CD4-positive, alpha-beta T cell treated with Interleukin-15 for 4 hours (primary cell): ENCODE measurements at places on chromosomes 4 and X.

- DNase-seq, result no peak
These were observed 62.3 kb downstream of the TMA16 start for GRCh38 chr4:163556650-163557391.

DNA sequence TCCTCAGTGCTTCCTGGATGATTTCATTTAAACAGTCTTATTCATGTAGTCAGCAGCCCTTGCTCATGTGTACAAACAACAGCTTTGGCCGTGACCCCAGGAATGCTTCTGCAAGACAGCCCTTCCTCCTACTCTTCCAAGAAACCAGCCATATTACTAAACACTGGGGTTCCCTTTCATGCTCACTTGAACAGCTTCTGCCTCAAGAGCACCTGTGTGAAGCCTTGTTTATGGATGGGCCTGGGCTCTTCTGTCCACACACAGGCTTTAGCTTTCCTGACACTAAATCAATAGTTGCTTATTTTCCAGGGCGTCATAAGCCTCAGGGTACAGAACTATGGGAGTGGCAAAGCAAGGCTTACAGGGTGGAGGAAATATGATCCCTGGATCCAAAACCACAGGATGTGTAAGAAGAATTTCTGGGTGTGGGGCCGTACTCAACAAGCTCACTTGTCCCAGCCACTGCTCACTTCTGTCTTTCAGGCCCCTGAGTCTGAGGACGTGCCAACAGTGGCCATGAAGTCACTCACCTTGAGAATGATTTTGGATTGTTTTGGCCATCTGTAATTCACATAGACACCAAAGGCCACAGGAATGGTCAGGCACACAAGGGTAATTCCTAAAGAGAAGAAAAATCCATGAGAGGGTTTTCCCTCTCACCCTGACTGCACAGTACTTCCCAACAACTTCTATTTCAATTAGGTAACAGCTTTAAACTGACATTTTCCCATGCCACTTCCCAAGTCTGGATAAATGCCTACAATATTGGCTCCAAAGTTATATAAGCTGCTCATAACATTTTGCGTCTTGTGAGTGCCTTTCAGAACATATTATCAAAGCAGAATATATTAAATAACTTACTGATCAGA is 17.7 kb downstream of the SLC10A6 start:
- no peak for DNase-seq

- DNase-seq, result no peak
These were observed 35.9 kb downstream of the STK26 start for GRCh38 chrX:132058975-132059374.

DNA sequence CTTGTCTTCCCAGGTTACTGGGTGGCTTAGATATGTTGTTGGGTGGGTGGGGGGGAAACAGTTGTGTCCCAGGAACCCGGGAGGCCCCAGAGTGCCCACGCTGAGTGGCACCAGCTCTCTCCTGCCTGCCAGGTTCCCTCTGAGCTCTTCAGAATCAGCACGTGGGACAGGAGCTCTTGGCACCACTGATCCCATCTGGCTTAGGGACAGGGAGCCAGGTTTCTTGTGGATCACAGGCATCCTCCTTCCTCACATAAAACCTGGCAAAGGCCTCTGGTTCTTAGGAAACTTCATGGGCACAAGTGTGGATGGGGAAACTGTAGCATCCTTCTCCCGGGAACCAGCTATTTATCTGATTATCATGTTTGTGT is 3.4 kb downstream of the GPR78 start:
- DNase-seq, result no peak

GRCh38 chrX:134883137-134883700 is 107.6 kb upstream of the SMIM10 start:
- DNase-seq, result no peak

DNA sequence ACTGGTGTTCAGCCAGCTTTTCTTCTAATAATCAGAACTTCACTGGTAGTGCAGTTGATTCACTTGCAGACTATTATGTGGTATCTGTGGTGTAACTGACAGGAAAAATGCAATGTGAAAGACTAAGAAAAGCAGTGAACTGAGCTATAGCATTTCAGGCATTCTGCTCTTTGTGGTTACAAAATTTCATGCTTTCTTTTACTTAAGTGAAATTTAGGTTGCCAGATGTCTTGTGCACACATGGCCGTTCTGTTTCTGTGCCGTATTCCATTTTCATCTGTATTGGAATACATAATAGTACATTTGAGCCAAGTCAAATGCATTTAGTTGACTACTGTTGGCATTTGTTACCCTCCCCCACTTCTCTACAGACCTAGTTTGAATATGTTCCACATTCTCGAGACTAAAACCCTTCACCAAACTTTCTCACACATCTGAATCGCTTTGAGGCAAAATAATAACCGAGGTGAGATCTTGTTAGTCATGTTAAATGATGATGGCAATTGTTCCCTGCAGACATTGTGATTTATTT is 8.2 kb downstream of the RTL3 start:
- peak; percentile 17 for DNase-seq

DNA sequence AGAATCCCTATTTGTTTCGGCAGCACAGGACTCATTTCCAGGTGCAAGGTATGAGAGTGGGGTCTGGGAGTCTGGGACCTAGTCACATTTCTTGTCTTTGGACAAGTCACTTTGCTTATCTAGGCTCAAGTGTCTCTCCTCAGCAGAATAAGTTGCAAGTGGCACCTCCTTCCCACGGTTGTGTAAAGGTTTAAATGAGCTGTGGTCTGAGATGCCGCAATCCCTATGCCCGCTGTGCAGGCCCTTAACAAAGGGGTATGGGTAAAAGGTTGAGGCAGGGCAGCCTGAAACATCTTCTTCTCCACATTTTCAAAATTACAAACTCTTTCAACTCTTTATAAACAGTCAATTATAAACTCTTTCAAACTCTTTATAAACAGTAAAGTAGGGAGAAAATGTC is 93.7 kb downstream of the RTL5 start:
- DNase-seq, result no peak

- DNase-seq, result no peak
These were observed 26.4 kb upstream of the CLCN4 start for GRCh38 chrX:10130354-10130753.

GRCh38 chr4:21765810-21766407 is 182.7 kb downstream of the KCNIP4 start:
- DNase-seq, result peak; percentile 18

DNA sequence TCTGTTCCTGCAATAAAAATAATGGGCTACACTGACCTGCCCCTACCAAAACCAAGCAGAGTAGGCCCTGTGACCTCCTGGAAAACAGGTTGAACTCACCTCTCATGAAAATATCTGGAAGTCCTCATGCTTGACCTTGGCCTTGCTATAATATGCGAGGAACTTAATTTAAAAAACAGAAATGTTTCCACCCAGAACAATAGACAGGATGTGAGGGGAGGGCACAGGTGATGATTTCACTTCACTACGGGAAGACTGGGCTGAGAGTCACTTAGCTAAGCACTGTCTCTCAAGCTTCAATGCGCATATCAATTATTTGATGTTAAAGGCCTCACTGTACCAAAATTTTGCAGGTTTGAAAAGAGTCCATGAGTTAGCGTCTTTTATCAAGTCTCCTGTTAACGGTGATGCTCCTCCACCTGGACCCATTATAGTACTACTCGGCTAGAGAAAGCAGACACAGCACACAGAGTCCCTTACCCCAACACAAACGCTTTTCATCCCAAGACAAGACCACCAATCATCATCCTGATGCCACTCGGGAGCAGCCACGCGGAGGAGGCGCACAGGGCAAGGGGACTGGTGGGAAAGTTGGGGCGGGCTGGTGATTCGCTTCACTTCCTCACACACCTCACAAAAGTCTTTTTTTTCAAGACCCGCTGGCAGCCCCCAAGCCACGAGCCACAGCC is 25.9 kb downstream of the ZNF721 start:
- DNase-seq, result peak; percentile 1

GRCh38 chr4:87857789-87858188 is 25.0 kb downstream of the MEPE start:
- DNase-seq, result no peak

DNA sequence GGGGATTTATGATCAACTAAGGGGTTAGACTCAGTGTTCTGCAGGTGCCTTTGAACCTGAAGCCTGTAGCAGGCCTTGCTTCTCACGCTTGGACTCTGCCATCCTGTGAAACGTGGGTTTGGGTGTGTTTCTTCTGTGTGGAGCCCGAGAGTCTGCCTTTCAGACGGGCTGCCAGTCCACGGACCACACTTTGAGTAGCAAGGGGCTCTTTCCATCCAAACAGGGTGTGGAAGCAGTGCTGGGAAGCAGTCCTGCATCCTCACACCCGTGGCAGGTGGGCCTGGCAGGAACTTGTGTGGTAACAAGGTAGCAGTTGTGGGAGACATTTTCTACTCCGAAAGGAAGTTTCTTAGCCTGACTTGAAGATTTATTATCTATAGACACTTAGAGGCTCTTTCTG is 22.7 kb downstream of the RGS12 start:
- DNase-seq, result no peak

- DNase-seq, result no peak
These were observed 679.4 kb downstream of the PDHA2 start for GRCh38 chr4:96519291-96519690.

DNA sequence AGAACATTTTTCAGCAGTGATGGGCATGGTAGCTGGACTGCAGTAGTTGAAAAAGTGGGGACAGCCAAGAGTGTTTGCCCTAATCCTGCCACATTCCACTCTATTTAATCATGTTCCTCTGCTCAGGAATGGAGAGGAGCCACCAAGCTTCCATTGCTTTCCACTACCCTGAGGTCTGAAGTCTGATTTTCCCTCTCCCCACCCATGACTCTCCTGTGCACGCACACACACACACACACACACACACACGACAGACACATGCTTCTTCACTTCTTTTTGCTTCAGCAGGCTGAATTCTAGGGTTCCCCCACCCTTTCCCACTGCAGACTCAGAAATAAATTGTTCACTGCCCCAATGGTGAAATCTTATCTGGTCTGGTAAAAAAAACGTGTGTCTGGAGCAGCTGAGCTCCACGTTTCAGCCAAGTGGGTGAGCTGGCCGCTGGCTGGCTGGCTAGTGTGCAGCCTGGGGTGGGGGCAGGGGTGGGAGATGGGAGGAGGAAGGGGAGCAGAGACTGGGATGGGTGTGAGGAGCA is 142.7 kb upstream of the NALF2 start:
- no peak for DNase-seq

- no peak for DNase-seq
These were observed 52.3 kb downstream of the PALLD start for GRCh38 chr4:168549143-168549542.

DNA sequence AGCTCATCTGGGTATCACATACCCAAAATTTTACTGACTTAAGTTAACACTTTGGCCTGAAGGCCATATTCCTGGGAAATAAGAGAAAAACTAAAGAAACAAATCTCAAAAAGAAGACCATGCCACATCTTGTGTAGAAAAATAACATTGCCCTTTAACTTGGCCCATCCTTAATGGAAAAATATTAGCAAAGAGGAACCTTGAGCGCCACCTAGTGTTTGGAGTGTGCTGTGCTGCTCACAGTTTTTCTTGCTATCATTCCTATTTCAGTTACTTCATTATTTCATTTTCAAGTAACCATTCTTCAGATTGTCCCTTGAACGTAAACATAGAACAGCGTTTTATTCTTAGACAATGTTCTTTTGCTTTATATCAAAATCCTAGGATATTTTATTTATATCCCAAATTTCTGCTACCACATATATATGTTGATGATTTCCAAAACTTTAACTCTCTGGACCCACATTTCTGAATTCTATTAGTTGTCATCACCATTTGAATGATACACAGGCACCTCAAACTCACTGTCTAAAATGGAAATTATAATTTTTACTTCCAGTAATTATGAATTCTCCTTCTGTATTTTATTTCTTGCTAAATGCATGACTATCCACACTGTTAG is 999.0 kb upstream of the ADGRL3 start:
- peak; percentile 6 for DNase-seq

DNA sequence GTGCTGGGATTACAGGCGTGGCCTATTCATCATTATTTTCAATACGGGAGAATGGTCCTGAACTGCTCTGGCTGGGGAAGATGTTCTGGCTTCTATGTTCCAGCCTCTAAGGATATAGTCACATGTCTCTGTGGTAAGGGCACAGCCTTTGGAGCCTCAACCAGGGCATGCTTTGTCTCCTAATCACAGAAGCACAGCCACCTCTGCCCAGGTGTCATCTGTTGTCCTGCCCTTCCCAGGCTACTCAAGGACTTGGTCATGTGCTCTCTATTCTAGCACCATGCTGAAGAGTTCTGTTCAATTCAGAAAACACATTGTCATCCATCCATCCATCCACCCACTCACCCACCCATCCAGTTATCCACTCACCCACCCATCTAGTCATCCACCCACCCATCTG is 29.5 kb downstream of the ASMTL start:
- DNase-seq, result no peak

GRCh38 chr4:2384245-2384644 is 34.2 kb downstream of the ZFYVE28 start:
- no peak for DNase-seq

DNA sequence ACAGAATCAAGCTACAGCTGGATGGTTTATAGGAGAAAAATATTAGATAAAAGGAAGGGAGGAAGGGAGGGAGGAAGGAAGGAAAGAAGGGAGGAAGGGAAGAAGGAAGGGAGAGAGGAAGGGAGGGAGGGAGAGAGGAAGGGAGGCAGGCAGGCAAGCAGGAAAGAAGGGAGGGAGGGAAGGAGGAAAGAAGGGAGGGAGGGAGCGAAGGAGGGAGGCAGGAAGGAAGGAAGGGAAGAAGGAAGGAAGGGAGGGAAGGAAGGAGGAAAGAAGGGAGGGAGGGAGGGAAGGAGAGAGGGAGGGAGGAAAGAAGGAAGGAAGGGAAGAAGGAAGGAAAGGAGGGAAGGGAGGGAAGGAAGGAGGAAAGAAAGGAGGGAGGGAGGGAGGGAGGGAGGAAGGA is 77.9 kb upstream of the C1QTNF7 start:
- DNase-seq, result no peak

DNA sequence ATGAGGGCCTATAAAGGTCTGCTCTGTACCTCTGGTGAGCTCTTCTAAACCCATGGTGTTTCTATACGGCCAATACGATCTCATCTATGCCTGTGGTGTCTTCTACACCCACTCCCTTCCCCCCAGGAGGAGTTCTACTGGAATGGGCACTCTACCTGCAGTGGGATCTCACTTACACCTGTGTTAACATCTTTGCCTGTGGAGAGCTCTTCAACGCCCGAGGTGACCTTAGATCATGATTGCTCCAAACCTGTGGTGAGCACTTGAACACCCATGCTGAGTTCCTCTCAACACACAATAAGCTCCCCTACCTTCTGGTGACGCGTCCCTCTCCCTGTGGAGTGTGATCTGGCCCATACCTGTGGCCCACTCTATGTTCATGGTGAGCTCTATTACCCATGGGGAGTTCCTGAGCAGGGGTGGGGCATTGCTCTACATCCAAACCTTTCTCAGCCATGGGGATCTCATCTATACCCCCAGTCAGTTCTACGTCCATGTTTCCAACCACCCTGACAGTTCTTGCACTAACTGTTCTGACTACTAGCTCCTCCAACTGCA is 48.6 kb downstream of the BCOR start:
- DNase-seq, result no peak
